ENCODE measurements at places on chromosomes 16 and 17.

- DNase-seq: no peak
These were observed 16.4 kb upstream of the SEC14L1 start for GRCh38 chr17:77124192-77124889.

DNA sequence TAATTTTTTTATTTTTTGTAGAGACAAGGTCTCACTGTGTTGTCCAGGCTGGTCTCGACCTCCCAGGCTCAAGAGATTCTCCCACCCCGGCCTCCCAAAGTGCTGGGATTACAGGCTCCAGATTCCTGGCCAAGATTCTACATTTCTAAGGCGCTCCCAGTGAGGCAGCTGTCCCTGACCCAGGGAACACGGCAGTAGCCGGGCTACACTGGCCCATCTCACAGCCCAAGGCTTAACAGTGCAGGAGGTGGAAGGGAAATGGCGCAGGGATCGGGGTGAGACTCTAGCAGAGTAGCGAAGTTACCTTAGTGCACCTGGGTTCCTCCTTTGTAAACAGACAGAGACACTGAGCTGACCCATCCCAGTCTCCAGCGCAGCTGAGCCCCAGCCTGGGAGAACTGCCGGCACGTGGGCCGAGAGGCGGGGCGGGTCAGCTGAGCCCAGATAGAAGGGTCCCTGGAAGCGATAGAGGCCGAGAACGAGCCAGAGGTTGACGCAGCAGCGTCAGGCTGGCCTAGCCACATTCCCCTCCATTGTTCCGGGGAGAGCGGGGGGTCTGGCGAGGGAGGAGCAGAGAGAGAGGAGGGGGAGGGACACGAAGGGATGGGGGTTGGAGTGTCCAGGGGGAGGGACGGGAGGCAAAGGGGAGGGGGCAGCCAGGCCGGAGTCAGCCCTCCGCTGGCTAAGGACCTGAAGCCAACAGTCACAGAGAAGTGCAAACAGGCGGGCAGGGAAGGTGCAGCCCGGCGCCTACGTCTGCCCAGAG, 2.5 kb downstream of the CARHSP1 start:
- no peak for DNase-seq

- no peak for DNase-seq
These were observed 363.1 kb upstream of the RBFOX1 start for GRCh38 chr16:6969594-6969993.

GRCh38 chr16:24322106-24322505, 66.0 kb downstream of the CACNG3 start:
- DNase-seq: no peak

DNA sequence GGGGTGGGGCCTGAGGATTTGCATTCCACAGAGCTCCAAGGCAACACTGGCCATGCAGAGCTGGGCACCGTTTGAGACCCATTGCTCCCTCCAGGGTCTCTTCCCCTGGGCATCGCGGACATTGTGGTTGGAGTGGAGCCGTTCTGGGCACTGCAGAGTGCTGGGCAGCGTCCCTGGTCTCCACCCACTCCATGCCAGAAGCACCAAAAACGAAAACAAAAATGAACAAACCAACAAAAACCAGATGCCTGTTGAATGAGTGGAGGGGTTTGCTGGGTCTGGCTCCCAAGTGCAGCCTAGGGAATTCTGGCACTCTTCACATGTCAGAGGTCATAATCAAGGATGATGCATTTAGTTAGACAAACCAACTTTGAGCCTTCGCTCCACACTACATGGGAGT, 17.9 kb downstream of the WNT9B start:
- DNase-seq: no peak

DNA sequence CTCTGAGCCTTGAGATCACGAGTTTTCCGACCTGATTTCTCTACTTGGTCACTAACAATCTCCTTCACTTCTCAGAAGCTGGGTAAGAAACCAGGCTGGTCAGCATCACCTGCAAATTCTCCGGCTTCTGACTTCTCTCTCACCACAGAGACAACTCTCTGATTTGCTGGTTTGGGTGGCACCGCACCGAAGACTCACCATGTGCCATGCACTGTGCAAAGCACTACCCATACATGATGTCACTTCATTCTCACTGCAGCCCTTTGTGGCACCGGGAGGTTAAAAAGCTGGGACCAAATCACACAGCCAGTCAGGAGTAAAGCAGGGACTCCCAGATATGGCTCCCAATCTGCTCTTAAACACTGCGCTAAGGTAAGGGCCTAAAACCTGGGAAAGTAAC, 647 bp downstream of the VAC14 start:
- no peak for DNase-seq

- DNase-seq: no peak
These were observed 10.7 kb downstream of the ENGASE start for GRCh38 chr17:79085154-79085920.

All from activated CD8-positive, alpha-beta memory T cell treated with anti-CD3 and anti-CD28 coated beads for 24 hours (primary cell).